Stimulated activated naive CD4-positive, alpha-beta T cell treated with Interleukin-2 at 50 U/mL for 16 hours (primary cell): ENCODE measurements at places on chromosomes 4 and X.

- no peak for DNase-seq
These were observed 22.7 kb upstream of the PGRMC2 start for GRCh38 chr4:128310266-128310697.

DNA sequence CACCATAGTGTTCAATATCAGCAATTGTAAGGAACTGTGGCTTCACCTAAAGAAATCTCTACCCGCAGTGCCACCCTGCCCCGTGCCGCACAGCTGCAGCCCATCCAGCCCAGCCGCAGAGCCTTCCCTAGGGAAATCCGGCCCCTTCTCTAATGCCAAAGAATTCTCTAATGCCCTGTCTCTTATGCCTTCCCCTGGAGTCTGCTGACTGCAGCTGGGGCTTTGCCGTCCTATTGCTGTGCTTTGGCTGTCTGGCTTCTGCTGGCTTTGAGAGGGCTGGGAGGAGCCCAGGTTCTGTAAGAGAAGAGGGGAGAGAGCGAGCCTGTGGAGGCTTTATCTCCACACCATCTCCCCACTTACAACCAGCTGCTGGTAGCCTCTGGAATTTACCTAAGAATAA is 85.9 kb upstream of the HELT start:
- DNase-seq: no peak

GRCh38 chrX:8864161-8864560 is 63.0 kb upstream of the FAM9A start:
- DNase-seq: no peak

DNA sequence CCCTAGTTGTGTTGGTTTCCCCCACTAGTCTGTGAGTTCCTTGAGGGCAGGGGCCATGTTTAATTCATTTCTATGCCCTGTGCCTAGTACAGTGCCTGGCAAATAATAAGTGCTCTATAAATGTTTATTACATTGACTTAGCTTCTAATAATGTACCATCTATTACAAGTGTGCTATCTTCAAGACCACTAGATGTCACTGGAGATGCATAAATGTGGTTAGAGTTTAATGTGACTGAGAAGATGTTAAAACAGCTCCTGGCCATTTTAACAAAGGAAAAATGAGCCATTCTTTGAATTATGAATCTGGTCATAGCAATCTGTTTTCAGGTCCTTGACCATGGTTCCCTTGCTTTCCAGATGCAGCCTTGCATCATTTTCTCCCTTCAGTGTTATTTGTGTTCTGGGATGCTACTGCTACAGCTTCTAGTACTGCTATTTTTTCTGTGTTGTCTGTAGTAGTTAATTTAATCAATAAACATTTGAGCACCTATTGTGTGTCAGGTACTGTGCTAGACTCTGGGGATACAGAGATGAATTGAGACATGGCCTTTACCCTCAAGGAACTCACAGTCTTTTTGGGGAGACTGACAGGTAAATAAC is 43.2 kb downstream of the SLC9A6 start:
- DNase-seq: no peak

GRCh38 chr4:78778530-78778929 is 2.4 kb downstream of the BMP2K start:
- no peak for DNase-seq

- peak; percentile 82 for DNase-seq
These were observed at the start of gene EFNB1 for GRCh38 chrX:68828740-68829581. Gene EFNB1, plus strand, starts transcription at chrX:68829021. Its CDS starts 756 bp downstream, at chrX:68829777.

DNA sequence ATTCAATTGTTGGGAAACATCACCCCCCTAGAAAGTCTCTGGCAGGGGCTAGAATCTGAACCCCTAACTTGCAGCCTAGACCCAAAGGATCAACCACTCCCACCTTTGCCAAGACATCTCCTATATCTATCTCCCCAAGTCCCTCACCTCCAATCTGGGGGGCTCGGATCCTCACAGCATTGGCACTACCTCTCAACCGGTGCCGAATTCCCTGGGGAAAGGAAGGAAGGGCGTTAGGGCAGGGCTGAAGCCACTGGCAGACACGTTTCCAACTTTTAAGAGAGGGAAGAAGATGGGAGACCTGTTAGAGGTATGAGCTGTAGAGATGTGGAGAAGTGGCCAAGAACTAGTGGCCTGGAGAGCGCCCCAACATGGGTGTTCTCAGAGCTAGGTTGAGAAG is 2.7 kb downstream of the TIMM17B start:
- DNase-seq: no peak

GRCh38 chr4:80840396-80840795 is 190.1 kb upstream of the BMP3 start:
- no peak for DNase-seq

DNA sequence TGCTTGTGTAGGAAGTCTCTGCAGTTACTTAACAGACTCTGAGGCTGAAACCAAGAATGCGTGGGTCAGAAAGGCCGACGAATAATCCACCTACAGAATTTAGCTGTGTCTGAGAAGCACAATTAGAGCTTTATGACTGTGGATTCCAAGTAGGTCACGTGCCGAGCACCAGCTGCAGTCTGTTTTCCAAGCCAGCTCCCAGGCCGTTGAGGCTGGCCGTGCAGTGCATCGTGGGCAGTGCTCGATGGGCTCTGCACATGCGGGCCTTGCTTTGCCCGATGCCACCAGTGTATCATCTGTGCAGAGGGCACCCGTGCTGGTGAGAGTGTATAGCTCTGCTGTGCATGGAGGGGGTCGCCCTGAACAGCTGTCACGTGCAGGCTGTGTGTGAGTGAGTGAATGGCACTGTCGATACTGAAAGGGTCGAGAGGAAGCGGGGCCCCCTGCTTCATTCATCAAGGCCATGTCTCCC is 67.5 kb upstream of the CLDN34 start:
- peak; percentile 3 for DNase-seq

DNA sequence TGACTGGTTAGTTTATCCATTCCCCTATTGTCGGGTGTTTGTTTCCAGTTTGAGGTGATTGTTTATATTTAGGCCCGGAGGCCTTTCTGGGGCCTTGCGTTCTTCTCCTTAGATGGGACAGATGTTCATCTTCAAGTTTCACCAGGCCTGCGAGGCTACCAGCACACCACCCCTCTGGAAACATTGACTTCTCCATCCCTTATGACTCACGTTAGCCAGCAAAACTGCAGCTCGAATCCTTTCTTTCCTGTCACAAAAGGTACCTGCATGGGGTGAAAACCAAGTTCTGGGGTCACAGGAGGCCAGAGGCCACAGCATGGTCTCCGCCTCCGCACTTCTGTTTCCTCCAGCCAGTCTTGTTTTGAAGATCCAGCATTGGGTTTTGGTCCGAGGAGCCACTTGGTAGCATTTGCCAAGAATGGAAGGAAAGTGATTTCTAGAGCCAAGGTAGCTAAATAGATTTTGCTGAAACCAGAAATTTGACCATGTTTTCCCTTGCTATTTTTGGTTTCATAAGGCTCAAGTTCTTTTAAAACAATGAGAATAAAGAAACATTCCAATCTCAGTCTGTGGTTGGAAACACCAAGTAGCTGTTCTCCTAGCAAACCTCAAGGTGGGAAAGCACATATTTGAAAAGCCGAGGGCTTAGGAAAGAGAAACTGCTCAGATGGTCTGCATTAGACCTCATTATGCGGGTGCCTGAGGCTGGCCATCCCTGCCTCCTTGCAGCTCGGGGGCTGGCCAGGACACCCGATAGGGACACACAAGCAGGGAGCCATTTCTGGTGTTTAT is 5.6 kb downstream of the NYX start:
- no peak for DNase-seq

GRCh38 chrX:77346859-77347258 is 100.3 kb upstream of the FGF16 start:
- DNase-seq: no peak

- DNase-seq: no peak
These were observed 26.5 kb upstream of the IRAK1 start for GRCh38 chrX:154046031-154046781.

DNA sequence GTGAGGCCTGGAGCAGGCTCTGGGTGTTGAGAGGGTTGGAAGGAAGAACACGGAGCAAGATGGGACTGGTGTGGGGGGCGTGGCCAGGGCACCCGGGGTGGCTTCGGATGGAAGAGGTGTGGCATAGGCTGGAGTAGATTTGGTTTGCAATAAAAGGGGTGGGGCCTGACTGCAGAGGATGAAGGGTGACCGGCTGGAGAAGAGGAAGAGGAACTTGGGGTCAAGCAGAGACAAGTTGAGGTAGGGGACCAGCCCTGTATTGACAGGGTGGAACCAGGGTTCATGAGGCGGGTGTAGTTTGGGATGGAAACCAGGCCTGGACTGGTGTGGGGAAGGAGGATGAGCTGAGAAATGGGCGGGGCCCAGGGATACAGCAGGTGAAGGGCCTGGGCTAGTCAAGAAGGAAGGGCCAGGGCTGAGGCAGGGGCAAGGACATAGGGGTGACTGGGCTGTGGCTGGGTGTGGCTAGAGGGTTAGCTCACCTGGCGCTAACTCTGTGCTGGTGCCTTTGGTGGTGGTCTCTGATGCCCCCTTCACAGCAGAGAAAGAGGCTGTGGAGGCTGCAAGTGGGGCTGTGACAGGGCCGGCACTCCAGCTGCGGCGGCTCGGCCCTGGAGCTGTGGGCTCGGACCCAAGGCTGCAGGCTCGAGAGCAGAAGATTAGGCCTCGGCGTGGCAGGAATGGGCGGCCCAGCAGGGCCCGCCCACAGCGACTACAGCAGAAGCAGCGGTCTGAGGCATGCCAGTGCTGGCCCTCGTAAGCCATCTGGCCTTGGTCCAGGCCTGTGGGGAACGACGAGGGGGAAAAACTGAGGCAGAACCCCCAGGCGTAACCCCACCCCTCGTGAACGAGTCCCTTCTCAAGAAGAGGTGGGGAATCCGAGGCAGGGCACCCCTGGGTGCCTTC is 5.0 kb downstream of the PLP2 start:
- DNase-seq: no peak

DNA sequence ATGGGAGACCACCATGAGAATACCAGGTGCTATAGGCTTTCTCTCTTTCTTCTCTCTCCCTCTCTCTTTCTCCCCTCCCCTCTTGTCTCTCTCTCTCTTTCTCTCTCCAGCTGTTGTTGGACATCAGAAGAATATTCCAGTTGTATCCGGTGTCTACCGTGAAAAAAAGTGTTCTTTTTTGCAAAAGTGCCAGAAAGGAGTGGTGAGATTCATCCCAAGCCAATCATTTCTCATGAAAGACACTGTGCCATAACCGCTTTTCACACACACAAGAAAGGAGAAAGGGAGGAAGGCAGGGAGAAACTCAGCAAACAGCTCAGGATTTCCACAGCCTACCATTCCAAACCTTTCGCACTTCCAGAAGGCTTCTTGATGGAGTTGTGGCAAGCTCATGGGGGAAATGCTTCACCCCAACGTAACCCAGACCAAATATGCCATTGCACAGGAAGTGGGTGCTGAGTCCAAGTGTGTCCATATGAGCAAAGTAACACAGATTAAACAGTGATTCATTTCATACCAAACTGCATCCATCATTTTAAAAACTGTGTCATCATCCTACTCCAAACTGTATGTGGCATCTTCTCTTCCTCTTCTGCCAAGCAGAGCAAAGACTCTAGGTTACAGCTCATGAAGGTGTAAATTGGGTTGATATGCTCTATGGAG is 224.0 kb downstream of the APBB2 start:
- DNase-seq: no peak

- DNase-seq: no peak
These were observed 22.9 kb downstream of the PGAM4 start for GRCh38 chrX:77946571-77946970.

- no peak for DNase-seq
These were observed 305.7 kb downstream of the PDHA2 start for GRCh38 chr4:96145601-96146000.

DNA sequence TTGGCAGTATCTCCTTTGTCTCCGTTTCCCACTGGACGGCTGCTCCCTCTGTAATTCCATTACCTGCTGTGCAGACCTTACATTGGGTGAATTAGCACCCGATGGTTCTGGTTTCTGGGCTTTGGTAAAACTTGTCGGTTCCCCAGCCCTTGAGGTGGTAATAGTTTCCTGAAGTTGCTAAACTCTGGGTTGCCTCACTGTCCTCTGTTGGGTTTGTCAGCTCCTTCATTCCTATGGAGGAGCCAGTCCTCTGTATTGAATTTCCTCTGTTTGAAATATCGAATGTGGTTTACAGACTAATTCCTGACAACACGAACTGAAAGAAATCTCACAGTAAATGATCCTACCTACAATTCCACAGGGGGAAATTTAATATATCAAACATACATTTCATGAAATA is 591.3 kb upstream of the FTHL17 start:
- no peak for DNase-seq

DNA sequence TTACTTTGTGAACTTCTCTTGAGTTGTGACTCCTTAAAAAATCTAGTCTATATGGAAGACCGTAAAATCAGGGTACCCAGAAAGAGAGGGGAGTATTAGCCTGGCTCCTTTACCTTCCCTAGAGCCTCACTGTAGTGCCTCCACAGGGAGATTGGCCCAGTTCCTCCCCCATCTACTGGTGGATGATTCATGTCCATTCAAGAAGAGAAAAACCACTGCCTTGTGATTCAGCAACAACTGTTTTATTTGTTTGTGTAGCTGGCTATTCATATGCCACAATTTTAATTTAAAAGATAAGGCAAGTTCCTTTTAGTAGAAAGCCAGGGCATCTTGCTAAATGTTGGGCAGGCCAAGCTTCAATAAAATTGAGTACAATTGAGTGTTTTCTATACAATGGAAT is 221.8 kb upstream of the KCNIP4 start:
- DNase-seq: no peak

DNA sequence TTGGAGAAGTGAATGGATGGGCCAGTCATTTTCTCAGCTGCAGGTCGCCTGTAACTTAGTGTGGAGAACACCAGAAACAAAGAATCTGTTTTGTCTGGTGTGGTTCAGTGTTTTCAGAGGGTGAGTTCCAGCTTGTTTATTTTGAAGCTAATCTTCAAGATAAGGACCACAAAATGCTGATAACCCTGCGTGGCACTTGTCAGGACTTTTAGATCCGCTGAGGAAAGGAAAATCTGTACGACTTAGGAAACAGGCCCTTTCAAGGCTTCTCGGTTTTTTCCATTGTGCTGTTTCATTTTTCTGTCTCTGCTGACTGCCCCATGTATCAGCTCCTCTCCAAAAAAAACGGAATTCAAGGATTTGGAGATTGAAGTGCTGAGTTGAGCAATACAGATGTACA is 8.7 kb upstream of the ANAPC4 start:
- DNase-seq: no peak

DNA sequence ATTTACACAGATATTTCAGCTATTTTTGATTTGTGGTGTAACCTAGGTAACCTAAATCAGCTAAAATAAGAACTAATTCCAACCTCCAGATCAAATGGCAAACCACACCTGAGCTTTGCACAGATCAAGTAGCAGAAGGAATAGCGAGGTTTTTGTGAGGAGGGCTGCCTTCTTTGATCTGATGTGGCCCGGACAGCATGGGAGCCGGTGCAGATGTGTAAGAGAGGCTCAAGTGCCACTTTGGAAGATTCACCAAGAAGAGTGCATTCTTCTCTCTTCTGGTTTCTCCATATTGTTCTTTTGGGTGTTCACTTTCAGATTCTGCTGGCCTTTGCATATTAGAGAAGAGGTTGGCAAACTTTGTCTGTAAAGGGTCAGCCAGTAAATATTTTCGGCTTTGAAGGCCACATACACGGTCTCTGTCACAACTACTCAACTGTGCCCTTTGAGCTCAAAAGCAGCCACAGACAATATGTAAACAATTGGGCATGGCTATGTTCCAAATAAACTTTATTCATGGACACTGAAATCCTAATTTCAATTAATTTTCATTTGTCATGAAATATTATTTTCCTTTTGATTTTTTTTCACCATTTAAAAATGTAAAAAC is 78.9 kb upstream of the FAM9C start:
- no peak for DNase-seq
